GM06990 (cell line): ENCODE measurements at places on chromosomes 12 and 14.

DNA sequence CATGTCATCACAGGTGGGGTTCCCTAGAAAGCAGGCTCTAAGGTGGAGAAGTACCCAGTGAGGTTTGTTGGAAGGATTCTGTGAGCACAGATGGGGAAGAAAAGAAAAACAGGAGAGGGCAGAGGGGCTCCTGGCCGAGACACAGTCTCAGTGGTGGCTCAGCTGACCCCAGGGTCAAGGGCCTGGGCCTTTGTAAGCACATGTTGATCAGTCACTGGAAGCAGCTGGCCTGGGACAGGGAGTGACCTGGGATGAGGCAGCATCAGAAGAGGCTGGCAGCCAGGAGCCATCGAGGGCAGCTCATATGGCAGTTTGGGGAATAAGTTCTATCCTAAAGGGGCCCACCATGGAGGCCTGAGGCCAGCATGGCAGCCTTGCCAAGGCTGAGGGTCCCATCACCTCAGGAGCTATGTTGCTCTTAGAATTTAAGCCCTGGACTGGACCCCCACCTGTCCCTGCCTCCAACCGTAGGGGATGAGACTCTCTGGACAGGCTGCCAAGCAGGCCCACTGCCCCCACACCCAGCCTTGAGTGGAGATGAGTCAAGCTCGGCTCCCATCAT, 6.3 kb upstream of the TMEM179 start:
- no peak for DNase-seq

DNA sequence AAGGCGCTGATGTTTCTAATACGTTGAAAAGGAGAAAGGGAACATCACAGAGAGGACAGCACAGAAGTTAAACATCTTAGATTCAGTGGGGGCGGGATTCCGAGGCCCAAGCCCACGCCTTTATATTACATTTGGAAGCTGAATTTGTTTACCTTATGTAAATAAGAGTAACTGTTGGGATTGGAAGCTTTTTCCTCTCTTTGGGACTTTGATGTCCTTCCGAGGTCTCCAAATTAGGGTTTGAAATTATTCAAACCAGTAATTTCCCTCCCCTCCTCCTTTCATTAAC, 6.4 kb downstream of the FOXA1 start:
- DNase-seq, result no peak

DNA sequence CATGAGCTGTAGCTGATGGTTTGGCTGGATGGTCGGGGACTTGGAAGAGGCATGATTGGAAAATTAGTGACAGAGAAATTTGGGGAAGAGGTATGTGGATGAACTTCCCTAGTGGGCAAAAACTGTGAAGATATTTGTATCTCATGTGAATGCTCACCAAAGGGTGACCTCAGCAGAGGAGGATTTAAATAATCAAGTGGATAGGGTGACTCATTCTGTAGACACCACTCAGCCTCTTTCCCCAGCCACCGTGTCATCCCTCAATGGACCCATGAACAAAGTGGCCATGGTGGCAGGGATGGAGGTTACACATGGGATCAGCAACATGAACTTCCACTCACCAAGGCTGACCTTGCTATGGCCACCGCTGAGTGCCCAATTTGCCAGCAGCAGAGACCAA, 60.8 kb upstream of the KRAS start:
- DNase-seq, result no peak

- DNase-seq, result no peak
Observed at GRCh38 chr14:85252011-85252410, 277.9 kb upstream of the FLRT2 start.

DNA sequence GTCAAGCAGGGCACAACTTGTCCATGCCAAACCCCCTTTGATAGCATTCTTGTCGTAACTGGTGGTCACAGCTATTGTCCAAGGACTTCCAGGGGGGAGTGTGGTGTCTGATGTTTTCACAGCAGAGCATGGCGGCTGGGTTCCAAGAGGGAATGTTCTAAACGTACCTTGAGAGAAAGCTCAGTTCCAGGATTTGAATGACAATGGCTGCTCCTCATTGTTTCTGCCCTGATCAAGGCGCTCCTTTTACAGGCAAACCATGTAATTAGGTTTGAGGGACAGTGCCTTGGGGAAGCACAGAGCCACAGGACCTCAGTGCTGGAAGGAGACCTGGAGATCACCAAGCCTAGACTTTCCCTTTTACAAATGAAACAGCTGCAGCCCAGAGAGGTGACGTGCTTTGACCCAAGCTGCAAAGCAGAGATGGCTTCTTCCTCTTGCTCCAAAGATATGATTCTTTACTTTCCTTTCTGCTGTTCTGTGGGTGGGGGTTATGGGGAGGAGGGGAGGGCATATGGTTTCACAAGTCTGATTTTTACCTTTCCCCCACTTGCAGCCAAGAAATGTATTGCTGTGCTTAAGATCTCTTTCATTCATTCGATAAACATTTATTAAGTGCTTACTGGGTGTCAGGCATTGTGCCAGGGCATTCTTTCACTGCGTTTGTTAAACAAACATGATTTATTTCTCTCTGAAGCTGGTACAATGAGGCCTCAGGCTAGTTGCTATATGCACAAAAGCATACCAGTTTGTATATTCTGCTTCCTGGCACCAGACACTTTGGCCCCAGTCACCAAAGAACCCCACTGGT, 172.8 kb downstream of the KTN1 start:
- no peak for DNase-seq

- no peak for DNase-seq
Observed at GRCh38 chr12:2667716-2668440, 126.9 kb upstream of the FKBP4 start.

GRCh38 chr12:44921736-44922135, 45.6 kb upstream of the NELL2 start:
- no peak for DNase-seq

DNA sequence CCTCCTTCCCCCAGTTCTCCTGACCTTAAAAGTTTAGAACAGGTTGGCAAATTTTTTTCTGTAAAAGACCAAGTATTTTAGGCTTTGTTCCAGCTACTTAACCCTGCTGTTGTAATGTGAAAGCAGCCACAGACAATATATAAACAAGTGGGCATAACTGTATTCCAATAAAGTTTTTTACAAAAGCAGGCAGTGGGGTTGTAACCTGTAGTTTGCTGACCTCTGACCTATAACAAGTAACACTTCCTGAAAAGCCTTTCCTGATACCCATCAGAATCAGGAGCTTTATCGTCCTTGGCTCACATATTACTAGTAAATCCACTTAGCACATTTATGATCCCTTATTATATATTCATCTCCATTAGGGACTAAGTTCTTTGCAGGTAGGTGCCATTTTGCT, 13.1 kb upstream of the SMARCC2 start:
- no peak for DNase-seq

- DNase-seq, result no peak
Observed at GRCh38 chr14:72063761-72064282, 131.6 kb downstream of the RGS6 start.
